Omental fat pad (tissue), 4 donors: ENCODE measurements at places on chromosomes 6 and 20.

- DNase-seq: no peak
Measured at GRCh38 chr20:63433351-63433750, 39.1 kb downstream of the KCNQ2 start.

DNA sequence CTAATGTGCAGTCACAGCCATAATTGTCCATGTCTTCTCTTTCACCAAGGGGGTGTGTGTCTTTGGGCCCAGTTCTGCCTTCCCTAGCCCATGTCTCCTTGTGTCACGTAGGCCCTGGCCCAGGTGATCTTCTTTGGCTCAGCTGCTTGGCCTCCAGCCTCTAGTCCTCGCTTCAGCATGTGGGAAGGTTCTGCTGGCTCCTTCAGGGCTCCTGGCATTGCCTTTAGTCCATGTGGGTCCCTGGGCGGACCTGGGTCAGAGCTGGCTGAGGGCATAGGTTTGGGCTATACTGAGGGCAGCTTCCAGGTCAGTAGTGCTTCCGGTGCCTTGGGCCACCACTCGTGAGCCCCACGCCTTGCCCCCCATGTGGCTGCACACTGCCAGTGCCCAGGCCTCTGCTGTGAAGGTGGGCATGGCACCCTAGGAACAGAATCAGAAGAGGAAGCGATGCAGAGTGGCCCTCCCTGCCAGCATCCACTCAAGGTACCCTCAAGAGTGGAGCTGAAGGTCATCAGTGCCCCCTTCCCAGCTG lies 12.8 kb downstream of the AARS2 start:
- DNase-seq: no peak

- no peak for DNase-seq
Measured at GRCh38 chr20:57909763-57910331, 200.0 kb upstream of the PMEPA1 start.

DNA sequence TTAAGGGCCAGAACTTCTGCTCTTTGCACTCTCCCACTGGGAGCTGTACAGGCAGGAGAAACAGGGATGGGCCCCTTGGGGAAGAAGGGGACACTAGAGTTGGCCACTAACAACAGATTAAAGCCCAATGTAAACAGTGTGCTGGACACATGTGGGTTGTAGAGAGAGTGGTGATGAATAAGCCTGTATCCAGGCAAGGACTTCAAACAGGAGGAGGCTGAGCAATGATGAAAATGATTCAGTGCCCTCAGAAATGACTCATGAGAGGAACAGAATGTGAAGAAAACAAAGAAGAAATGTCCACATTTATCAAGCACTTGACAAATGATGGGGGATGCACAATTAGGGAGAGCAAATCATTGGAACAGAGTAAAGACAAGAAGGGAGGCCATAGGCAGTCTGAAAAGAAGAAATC lies 242.3 kb downstream of the TBX18 start:
- no peak for DNase-seq

DNA sequence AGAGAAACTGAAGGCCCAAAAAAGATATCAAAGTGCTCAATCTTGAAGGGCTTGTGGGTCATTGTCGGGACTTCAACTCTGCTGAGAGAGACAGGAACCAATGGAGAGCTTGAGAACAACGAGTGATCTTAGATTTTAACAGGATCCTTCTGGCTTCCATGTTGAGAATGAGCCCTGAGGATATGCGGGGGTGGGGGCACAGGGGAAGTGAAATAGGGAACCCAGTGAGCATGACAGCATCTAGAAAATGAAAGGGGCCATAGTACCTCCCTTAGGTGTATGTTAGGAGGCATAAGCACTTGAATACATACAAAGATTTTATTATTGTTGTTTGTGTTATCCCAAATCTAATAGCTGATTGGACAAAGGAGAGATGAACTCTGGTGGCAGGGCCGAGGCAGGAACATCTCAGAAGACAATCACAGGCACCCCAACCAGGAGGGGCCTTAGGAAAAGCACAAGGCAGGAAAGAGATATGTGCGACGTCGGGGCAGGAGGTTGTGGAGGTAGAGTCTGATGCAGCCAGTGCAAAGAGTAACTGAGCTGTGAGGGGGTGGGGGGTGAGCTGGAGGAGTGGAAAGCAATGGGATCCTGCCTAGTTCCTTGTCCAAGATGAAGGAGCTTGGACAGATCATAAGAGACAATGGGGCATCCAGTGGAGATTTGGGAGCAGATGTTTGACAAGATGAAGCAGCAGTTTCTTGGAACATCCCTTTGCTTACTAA lies 10.4 kb downstream of the TGM6 start:
- DNase-seq: no peak

DNA sequence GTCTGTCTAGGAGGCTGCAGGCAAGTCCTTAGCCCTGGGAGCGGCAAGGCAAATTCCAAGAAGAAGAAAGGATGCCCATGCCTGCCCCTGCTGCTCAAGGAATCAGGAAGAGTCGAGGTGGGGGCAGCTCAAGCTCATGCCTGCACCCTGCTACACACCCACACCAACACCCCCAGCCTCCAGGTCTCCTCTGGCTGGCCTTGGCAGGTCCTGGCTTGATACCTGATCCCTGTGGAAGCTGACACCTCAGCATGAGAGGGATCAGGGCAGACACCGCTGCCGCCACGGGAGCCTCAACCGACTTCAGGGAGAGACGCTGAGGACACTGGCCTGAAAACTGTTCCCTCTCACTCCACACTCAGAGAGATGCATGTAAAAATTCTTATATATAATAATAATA lies 35.5 kb upstream of the MAFB start:
- DNase-seq: no peak

- no peak for DNase-seq
Measured at GRCh38 chr20:54643761-54644160, 168.4 kb downstream of the DOK5 start.

GRCh38 chr6:4103929-4104328 lies 25.0 kb upstream of the FAM217A start:
- no peak for DNase-seq

DNA sequence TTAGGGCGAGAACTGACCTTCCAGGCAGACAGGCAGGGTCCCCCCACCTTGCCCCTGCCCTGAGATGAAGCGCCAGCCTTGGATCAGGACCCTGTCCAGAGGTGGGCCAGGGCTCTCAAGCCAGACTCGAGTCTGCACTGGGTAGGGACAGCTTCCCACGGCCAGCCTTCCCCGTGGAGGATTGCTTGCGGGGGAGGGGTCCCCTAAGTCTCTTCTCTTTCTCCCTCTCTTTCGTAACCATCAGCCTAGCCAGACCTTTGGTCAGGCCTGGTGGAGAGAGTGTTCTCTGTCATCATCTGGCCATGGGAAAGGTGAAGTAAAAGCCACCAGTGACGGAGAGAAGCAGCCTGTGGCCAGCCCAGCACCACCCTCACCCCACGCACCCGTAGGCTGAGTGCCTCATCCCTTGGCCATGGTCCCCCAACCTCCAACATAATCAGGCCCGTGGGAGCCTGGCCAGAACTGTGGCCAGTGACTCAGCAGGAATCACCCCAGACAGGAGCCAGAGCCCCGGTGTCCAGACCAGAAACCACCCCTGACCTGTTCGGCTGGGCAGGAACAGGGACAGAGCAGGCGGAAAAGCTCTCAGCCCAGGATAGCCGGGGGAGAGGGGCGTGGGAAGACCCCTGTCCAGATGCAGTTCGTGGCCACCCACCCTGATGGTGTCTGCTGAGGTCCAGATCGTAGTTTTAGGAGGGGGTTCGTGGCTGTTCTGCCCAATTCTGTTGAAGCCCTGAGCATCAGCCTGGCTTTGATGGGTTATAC lies 47.1 kb downstream of the SNAI1 start:
- peak; percentile 64 for DNase-seq

DNA sequence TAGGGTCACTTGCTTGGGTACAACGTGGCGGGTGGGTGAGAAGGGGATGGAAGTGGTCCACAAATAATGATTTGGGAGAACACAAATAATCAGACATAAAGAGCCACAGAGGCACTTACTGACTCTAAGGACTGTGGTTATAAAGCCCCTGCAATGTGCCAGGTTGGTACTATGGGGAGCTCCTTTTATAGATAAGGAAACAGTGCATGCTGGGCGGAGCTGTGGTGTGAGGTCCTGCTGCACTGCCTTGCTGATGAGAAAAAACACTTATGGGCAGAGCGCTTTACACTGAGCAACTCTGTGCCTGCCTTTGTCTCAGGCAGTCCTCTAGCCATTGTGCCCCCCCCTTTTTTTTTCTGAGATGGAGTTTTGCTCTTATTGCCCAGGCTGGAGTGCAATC lies 29.1 kb upstream of the SCRT2 start:
- no peak for DNase-seq

DNA sequence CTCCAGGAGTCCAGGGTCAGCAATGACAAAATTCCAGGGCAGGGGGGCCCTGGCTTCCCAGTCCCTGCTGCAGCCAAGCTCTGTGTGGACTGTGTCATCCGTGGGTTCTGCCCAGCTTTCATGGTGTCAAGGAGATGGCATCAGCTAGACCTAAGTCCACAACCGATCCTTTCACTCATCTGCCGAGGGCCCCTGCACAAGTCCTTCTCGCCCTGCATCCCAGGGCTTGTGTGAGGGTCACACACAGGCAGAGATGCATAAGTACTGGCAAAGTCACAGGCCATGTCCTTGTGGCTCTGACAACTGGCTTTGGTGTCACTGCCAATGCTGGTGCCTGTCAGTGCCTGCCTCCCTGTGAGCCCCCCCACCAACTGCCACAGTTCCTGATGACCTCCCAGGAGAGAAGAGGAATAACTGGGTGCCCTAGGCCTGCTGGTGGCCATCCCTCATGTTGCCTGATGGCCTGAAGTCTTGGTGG lies 181.4 kb upstream of the CST7 start:
- DNase-seq: no peak

DNA sequence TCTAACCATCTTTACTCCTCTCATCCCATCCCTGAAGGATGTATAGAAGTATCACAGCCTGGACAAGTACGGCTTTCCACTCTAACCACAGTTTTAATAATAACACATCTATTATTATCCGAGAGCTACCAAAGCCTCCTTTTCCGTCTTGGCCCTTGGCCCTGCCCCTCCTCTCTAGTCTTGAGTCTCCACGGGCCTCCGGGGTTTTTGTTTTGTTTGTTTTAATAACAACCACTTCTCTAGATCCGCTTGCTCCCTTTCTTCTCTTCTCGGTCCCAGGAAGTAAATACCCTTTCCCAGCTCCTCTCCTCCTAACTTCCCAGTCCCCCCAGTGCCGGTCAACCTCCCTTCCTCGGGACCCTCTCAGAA lies 661 bp downstream of the LCA5 start:
- DNase-seq: no peak

- no peak for DNase-seq
Measured at GRCh38 chr20:58702859-58703648, 10.5 kb downstream of the NPEPL1 start.

DNA sequence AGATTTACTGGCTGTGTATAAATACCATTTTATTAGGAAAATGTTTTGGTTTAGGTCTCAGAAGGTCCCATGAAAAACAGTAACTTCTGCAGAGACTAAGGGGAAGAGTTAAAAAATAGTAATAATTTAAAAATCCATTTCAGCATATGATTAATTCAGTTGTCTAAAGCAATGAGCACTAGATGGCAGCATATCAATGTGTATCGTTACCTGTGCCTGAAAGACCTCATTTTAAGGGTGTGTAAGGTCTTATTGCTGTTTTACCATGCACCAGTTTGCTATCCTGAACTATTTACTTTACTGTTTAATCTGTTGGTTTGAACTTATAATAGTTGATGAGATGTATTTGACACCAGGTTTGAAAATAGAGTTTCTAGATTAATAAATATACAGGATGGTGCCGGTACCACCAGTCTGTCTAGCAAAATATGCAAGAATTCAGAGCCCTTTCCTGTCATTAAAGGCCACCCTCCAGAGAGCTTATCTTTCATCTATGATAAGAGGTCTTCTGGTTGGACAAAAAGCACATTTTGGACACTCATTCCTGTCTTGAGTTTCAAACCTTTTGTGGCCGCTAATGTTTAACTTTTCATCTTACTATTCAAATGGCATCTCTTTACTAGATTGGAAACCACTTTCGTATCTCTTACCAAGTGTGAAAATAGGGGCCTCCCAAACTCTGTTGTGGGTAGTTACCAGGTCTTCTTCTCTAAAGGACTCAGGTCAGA lies 8.9 kb upstream of the AHI1 start:
- no peak for DNase-seq

- no peak for DNase-seq
Measured at GRCh38 chr6:128029826-128030225, 129.0 kb upstream of the THEMIS start.

DNA sequence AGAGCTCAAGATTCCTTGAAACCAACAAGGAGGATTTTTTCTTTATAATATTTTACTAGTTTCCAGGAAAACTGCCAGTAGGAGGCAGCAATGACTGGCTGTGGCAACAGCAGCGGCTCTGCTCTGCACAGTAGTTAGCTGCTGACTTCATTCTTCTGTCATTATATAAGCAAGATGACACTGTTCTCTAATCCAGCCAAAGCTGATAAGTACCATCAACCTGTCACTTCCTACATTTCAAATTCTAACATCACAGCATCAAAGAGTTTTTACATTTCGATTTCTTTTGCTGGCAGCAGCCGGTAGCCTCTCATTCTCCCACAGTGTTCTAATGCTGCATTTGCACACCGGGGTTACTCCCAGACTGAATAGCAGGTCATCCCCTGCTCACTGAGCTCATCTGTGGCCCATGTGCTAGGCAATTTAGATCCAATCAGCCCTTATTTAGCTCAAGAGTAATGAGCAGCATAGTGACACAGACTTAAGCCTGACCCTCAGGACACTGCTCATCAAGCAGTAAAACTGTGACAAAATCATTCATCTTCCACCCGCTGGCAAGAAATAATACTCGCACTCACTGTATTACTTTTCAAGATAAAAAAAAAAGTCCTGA lies 67.8 kb downstream of the MMS22L start:
- no peak for DNase-seq
